Right cardiac atrium (tissue), 5 donors: ENCODE measurements at places on chromosomes 16 and 17. TPM values are rescaled to one million over a fixed set of nuclear protein-coding genes. Genes with fewer than 3 reads are reported as not detected.

GRCh38 chr17:66123163-66123562, 68.8 kb downstream of the CEP112 start:
- DNase-seq, result no peak

DNA sequence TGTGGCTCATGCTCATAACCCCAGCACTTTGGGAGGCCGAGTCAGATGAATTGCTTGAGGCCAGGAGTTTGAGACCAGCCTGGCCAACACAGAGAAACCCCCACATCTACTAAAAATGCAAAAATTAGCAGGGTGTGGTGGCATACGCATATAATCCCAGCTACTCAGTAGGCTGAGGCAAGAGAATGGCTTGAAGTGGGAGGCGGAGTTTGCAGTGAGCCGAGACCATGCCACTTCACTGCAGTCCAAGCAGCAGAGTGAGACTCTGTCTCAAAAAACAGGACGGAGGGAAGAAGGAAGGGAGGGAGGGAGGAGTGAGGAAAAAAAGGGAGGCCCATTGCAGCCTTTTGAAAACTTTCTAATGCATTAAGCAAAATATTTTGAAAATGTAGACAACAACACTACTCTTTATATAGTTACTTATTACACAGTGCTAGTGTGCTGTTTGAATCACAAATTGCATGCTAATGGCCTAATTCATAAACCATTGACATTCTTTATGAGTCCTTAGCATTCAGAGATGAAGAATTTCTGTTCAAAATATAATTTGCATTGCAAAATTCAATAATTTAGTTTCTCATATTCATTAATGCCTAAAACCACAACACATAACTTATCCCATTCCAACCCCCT, 59.4 kb downstream of the TMEM114 start:
- no peak for DNase-seq

The SPN gene
- 3.4 TPM for total RNA-seq

- no peak for DNase-seq
Measured at GRCh38 chr16:56057151-56057550, 134.1 kb upstream of the GNAO1 start.

- DNase-seq, result peak; percentile 89
Measured at GRCh38 chr17:41962768-41963434, 3.7 kb upstream of the CNP start.

DNA sequence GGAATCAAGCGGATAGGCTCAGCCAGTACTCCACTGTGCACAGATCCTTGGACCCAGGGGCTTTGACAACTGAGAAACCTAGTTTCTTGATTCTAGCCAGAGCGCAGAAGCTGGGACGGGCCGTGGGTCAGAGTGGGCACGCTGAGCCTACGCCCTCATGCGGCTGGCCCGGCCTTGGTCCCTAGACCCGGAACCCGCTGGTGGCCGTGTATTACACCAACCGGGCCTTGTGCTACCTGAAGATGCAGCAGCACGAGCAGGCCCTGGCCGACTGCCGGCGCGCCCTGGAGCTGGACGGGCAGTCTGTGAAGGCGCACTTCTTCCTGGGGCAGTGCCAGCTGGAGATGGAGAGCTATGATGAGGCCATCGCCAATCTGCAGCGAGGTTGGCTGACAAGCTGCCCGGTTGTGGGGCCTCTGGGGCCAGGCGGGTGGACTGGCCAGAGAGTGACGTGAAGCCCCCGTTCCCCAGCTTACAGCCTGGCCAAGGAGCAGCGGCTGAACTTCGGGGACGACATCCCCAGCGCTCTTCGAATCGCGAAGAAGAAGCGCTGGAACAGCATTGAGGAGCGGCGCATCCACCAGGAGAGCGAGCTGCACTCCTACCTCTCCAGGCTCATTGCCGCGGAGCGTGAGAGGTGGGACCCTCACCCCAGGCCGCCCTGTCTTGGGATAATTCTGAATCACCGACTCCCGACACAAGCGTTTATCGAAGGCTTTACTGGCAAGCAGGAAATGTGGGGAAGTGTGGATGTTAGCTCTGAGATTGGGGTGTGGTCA, 946 bp downstream of the STUB1 start:
- DNase-seq, result peak; percentile 83

DNA sequence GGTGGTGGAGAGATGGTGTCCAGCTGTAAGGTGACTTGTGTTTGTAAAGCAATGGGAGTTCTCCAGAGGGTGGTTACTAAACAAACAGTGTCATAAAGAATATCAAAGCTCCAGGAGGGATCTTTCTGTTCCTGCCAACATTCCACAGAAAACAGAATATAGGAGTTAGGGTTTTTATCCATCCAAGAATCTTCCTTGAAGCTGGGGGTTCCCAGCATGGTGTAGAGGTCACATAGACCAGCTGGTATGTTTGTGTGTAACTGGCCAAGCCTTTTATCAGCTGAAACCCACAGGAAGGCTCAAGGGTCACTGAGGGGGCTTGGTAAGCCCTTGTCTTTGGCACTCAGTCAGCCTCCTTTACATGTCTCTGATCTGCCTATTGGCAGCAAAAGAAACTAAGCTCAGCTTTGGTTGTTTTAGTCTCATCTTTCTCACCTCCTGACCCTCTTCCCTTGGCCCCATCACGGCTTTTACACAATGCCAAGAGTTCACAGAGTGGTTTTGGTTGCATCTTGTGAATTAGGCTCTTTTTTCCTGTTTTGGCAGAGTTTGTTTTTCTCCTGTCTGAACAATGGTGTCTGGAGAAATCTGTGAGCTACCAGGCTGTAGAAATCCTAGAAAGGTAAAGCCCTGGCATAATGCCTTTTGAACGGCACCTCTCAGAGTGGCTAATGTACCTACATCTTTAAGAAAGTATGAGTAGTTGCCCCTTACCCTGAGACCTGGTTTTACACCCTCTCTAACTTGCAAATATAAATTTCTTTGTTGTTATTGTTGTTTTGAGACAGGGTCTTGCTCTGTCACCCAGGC, 4.6 kb downstream of the CNTD1 start:
- no peak for DNase-seq

DNA sequence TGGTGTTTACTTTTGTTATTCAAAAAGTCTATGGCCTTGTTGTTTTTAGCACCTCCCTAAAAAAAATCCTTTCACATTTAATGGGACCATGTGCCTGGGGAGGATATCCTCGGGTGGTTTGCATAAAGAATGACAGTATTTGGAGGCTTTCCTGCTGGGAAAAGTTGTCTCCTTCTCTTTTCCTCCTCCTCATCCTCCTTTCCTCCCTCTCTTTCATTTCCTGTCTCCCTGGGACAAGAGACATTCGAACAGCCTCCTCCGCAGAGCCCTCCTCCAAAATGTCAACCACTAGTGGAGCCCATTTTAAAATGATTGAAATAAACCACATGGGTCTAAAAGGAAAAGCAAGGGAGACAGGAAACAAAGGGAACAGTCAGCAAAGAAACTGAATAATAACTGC, 67.4 kb downstream of the MYH13 start:
- no peak for DNase-seq

The CLDN6 gene
- total RNA-seq, result not detected

The TBC1D3 gene
- not detected for total RNA-seq

GRCh38 chr17:2801841-2802240, 5.6 kb downstream of the RAP1GAP2 start:
- DNase-seq, result no peak

DNA sequence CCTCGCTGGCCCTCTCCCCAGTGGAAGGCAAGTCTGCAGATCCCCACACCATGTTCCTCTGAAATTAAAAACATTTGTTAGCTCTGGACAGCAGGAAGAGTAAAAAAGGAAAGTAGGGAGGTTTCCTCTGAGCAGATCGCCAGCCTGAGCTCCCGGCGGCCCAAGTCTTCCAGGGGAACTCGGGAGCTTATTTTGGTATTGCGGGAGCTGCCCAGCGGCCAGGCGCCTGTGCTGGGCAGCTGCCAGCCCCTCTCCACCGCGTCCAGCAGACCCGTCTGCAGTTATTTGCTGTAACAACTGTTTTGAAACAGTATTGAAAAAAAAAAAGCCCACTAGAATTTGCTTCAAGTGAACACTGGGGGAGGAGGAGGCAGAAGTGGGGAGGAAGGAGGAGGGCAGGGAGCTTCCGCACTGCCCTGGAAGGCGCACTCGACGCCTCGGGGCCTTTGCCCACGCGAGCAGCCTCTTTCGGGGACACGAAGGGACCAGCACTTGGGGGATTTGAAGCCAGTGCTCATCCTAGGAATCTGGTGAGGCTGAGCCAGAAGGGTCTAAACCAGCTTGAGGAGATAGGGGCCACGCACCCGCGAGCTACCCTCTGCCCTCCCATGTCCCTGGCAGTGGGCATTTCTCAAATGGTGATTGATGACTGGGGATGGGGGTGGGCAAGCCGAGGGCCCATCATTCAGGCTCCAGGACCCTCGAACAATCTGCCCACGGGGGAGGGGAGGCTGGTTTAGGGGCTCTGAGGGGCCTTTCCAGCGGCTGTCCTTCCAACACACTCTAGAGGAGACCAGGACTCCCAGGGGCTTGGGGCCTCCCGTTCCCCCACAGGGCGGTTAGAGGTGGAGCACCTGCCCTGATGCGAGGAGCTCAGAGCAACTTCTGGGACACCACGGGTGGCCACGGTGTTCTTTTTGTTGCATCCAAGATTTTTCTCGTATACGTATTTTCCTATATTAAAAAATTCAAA, 3.0 kb upstream of the BAHCC1 start:
- DNase-seq, result peak; percentile 93

GRCh38 chr17:9517396-9517795, 58.2 kb downstream of the STX8 start:
- no peak for DNase-seq

GRCh38 chr16:28549301-28549899, 4.3 kb upstream of the SGF29 start:
- DNase-seq, result no peak

The CIBAR2 gene
- not detected for total RNA-seq

The OTOP2 gene
- not detected for total RNA-seq

- DNase-seq, result no peak
Measured at GRCh38 chr17:30476726-30477082, 504 bp upstream of the GOSR1 start.

DNA sequence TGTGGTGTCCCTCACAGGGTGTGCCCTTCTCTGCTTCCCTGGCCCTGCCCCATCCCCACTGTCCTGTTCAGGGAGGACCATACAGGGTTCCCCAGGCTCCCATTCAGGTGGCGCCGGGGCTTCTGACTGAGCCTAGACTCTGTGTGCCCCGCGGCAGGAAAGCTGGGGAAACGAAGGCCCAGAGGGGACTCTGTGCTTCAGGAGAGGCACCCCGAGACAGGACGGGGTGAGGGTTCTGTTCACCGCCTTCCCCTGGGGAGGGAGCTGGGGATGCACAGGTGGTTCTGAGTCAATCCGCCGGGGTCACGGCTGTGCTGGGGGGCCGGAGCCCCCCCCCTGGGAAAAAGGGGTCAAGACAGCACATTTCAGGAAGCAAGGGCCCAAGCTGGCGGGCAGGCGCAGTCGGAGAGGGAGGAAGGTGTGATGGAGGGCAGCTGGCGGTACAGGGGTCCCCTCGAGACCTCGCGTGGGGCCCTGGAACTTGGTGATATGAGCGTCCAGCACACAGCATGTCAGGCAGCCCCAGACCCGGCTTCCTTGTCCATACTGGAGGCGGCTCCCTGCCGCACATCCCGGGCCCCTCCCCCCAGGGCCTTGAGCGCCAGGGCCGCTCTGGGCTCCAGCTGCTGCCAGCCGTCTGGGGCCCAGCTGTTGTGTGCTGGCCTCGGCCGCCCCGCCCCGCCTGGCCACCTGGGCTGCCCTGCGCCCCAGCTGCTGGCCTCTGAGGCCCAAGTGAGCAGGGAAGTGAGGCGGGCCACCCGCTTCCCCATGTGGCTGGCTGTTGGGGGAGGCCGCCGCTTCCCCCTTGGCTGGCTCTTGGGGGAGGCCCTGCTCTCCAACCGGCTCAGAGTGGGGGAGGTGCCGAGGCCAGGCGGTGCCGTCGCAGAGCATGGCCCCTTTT, 5.6 kb upstream of the NOTUM start:
- peak; percentile 90 for DNase-seq

GRCh38 chr16:27088216-27088615, 21.5 kb downstream of the C16orf82 start:
- DNase-seq, result no peak

GRCh38 chr16:22786284-22786683, 27.7 kb upstream of the HS3ST2 start:
- DNase-seq, result no peak

- DNase-seq, result no peak
Measured at GRCh38 chr17:15779119-15779518, 47.0 kb downstream of the TBC1D26 start.

GRCh38 chr17:44097110-44097958, 26.1 kb downstream of the HDAC5 start:
- no peak for DNase-seq

The OR1D5 gene
- not detected for total RNA-seq

- DNase-seq, result no peak
Measured at GRCh38 chr16:53855511-53855910, 151.6 kb downstream of the FTO start.

DNA sequence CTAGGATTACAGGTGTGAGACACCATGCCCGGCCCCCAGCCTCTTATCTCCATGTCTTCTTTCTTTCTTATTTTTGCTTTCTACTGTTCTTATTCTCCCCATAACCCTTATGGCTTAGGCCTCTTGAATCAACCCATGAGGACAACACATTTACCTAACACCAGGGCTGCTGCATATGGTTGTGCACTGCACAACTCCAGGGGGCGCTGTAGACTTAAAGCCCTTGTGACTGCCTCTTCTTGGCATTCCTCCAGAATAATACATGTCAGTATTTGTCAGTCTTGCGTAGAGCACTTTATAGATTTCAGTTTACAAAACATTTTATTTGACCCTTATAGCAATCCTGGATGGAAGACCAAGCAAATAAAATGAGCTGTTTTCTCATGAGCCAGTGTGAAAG, 225.0 kb upstream of the SALL1 start:
- no peak for DNase-seq

DNA sequence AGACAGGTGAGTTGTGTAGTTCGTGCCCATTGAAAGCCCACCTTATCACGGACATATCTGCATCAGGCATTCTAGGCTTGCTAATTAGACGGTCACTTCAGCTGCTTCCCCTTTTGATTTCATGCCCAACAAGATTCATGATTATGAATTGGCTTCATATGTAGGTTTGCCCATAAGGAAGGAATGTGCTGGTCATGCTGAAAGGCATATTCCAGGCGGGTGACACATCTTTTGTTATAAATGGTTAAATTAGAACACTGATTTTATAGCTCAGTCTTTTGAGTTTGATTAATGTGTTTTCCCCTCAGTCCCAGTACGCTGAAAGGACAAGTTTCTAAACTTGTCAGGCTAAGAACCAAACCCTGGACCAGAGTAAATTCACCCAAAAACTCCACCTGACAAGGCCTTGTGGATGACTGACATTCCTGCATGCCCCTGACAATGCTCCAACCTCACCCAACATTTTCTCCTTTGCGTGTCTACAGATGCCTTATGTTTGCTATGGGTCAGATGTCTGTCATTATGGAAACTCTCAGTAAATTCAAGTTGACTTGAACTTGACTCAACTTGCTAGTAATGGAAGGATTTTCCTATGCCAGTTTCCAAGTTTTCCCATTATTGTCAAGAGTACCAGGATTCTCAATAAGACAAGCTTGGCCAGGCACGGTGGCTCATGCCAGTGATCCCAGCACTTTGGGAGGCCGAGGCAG, 421.9 kb downstream of the PMP22 start:
- no peak for DNase-seq

GRCh38 chr17:4219241-4219640, 44.5 kb downstream of the ANKFY1 start:
- DNase-seq, result no peak

GRCh38 chr16:67063008-67063407, 34.1 kb downstream of the CBFB start:
- DNase-seq, result no peak
